Left cardiac atrium (tissue), 4 donors: ENCODE measurements at places on chromosomes 5 and 9. TPM values are rescaled to one million over a fixed set of nuclear protein-coding genes. Genes with fewer than 3 reads are reported as not detected.

DNA sequence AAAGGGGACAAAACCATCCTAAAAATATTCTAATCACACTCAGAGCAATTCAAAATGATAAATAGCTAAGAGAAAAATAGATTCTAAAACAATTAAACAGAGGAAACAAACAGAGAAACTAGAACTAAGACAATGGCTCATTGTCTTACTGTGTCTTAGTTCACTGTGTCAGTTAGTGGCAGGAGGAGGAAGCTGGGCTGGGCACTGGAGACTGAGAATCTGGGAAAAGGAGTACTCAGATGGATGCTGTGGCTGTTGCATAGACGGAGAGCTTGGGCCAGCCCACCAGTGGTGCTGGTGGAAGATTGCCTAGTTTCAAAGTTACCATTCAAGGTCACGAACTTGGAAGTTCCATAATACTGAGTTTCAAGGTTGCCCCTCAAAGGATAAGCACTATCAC, 94.7 kb upstream of the IFNK start:
- DNase-seq = no peak

Gene CENPK
- 1.2 TPM for total RNA-seq

DNA sequence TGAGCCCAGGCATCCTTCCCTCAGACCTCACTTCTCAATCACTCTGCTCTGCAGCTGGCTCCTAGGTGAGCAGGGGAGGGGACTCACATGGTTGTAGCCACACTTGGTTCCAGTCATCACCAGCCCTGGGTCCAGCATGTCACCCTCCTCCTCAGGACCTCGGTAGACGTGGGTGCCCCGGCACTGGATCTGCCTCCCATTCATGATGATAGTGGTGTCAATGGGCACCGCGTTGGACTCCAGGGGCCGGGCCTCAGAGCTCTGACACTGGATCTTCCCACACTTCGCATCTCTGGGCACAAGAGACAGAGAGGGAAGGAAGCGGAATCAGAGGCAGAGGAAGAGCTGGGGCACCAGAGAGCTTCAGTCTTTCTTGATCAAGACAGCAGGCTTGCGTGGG, 32.9 kb downstream of the NIPAL4 start:
- no peak for DNase-seq

- no peak for DNase-seq
These were observed 119.5 kb downstream of the FAM114A2 start for GRCh38 chr5:153919161-153919560.

Gene OSMR
- 24.9 TPM for total RNA-seq

- DNase-seq = no peak
These were observed 93.0 kb downstream of the PHF2 start for GRCh38 chr9:93669116-93669957.

DNA sequence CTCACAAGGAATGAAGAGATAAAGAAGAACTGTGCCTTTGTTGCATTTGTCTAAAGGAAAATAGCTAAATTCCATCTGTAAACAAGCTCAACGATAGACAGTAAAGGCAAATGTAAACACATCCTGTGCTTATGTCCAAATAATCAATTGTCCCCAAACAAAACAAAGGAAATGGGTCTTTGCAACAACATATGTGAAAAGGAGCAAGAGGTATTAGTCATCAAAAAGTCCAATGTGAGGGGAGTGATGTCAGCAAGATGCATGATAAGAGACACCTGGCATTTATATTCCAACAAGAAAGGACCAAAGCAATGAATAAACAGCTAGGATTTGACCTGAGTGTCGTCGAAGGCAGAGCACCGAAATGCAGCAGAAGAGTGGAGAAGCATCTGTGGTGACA, 209.1 kb downstream of the ASTN2 start:
- DNase-seq = no peak

- no peak for DNase-seq
These were observed 91.6 kb downstream of the CARTPT start for GRCh38 chr5:71810471-71811195.

Gene PNPLA7
- 6.1 TPM for total RNA-seq
